ENCODE measurements at places on chromosomes 1 and 21. TPM values are rescaled to one million over a fixed set of nuclear protein-coding genes. Genes with fewer than 3 reads are reported as not detected.

The GRIK3 gene
- 33.2 TPM for total RNA-seq

The FOXD2 gene
- total RNA-seq = 0.13 TPM

The RGS13 gene
- not detected for total RNA-seq

The AADACL4 gene
- total RNA-seq = not detected

The PAPPA2 gene
- 0.86 TPM for total RNA-seq

The MROH9 gene
- not detected for total RNA-seq

DNA sequence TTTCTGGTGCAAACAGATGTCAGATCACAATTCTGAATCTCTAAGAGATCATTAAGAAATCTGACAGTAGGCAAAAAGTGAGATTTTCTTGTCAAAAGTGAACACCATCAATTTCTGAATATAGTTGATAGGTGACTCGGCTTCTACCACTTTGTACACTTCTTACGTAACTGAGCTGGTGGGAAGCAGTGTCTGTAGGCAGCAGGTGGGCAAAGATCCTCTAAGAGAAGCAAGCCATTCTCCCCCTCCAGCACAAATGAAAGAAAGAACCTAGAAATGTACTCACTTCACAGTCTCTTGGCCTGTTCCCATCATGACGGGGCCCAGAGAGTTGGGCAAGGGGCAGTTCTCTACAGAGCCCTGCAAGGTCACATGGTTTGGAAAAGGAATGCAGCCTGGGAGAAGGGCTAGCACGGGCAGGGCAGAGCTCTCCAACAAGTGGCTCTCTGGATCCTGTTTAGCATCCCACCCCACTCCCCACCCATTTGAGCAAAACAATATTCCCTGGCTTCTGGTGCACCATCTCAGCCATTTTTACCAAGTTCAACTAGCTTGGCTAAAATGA, 412.6 kb downstream of the LTN1 start:
- no peaks in the 10 kb centered on the region for H3K4me1 ChIP-seq
- H3K27ac ChIP-seq = no peak overlapping the region
- no peaks in the 10 kb centered on the region for H3K27me3 ChIP-seq
- no peak overlapping the region for H3K4me3 ChIP-seq
- DNase-seq = peak; percentile 68
- H3K36me3 ChIP-seq = no peaks in the 10 kb centered on the region

DNA sequence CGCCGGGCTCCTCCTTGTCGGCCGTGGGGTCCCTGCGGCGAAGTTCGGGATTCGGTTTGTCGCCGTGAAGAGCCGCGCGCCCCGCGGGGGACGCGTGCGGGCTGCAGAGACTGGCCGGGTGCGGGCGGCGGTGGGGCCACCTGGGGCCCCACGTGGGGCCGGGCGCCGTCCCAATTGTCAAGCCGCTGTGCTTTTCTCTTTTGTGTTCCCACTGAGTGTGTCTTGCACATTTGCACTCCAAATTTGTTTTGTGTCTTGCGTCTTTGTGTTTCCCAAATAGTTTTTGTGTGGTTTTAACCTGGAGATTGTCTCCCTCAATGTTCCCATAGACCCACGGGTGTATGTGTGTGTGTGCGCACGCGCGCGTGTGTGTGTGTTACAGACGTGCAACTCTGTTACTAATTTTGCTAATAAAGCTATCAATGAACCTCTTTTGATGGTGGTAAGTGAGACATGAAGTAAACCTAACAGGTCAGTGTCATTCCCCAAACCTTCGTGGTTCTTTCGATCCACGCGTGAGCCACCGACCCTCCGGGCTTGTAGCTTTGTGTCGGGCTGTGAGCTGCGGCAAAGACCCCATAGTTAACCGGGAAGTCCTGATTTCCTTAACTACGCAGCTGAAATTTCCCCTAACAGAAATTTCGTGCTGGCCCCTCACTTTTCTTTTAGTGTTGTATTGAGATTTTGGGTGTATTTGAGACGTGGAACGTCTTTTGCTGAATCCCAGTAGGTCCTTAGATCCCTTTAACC, 708 bp downstream of the PRDM2 start:
- H3K4me1 ChIP-seq = no peaks in the 10 kb centered on the region
- no peak overlapping the region for H3K27ac ChIP-seq
- no peaks in the 10 kb centered on the region for H3K36me3 ChIP-seq
- H3K4me3 ChIP-seq = peak overlapping the region; percentile 95
- DNase-seq = peak; percentile 68

DNA sequence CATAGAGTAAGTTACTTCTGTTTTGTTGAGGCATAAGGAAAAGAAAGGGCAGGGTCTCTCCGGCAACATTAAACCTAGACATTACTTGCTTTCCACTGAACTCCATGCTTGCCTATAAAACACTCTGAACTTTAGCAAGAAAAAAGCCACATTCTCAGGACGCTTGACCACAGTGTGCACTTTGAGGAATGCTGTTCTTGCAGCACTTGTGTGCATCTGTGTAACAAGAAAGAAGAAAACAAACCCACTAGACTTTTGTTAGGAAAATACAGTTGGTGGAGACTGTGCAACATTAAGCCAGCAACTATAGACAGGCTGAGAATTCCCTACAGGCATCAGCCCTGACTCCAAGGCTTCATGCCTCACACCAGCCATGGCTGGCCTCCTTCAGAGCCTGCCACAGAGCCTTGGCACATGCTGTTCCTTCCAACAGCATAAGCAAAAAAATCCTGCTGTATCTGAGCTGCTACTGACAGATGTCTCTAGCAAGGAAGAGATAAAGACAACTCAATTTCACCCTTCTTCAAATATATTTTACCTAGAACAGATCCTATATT, 5.8 kb downstream of the PDZK1 start:
- H3K36me3 ChIP-seq = peaks cover 16% of the 10 kb centered on the region
- no peak for DNase-seq
- H3K27ac ChIP-seq = no peak overlapping the region
- peaks cover 10% of the 10 kb centered on the region for H3K4me1 ChIP-seq
- no peaks in the 10 kb centered on the region for H3K27me3 ChIP-seq

DNA sequence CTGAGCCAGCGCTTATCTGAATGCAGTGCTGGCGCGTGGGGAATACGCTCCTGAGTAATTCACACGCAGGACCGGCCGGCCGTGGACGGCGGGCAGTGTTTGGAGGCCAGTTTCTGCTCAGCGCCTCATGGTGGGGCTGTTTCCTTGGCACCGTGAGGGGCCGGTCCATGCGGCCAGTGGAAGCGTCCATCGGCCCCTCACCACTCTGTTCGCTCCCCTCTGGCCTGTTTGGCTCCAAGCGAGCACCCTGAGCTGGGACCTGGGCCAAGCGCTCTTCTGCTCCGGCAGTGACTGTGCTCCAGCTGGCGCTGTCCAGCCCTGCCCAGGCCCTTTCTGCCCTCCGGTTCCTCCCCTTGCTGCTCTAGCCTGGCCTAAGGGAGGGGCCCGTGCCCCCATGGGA, 16.3 kb upstream of the PLCH2 start:
- H3K36me3 ChIP-seq = no peaks in the 10 kb centered on the region
- H3K4me1 ChIP-seq = no peaks in the 10 kb centered on the region
- no peaks in the 10 kb centered on the region for H3K27me3 ChIP-seq
- H3K4me3 ChIP-seq = no peak overlapping the region
- no peak for DNase-seq
- no peak overlapping the region for H3K27ac ChIP-seq

DNA sequence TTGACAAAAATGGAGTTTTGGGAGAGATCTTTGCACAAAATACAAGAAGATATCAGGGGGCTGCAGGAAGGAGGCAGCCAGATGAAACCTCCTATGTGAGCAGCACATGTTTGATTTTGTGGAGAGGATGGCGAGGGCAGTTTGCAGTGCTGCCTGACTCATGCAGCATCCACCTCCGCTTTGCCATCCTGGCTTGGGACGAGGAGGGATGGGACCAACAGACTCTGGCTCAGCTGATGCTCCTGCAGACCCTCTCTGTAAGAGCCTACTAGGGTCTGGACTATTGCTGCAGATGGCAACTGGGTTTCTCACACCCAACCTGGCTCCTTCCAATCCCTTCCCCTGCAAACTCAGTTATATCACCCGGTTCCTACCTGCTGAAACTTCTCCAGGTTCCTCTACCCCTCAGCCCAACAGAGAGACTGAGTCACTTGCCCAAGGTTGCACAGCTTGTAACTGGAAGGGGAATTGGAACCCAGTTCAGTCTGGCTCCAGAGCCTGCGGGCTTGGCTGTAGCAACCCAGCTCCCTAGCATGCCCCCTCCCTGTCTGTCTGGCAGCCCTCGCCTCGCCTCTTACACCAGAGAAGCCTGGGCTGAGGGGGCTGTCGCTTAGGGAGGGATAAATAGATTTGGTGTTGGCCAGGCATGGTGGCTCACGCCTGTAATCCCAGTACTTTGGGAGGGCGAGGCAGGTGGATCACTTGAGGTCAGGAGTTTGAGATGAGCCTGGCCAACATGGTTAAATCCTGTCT, 205.8 kb downstream of the PTPRU start:
- no peaks in the 10 kb centered on the region for H3K36me3 ChIP-seq
- no peaks in the 10 kb centered on the region for H3K27me3 ChIP-seq
- H3K27ac ChIP-seq = no peak overlapping the region
- peaks cover 2% of the 10 kb centered on the region for H3K4me1 ChIP-seq
- no peak overlapping the region for H3K4me3 ChIP-seq
- peak; percentile 37 for DNase-seq

DNA sequence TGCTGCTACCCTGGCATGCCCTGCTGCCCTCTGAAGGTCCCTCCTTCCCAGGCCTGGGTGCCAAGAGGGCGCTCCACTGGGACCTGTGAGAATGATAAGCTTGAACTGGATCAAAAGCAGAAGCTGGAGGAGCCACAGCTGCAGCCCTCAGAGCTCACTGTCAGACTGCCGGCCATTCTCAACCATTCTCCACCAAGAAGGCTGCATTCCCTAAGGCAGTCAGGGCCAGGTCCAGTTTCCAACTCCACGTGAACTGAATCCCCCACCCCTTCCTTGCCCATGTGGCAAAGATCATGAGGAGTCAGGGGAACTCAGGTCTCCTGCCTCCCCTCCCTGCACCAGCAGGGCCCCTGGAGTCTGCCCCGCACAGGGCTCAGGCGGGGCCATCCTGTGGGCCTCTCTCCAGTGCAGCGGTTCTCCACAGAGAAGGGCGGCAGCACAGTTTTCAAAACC, 19.5 kb downstream of the SLC1A7 start:
- H3K36me3 ChIP-seq = no peaks in the 10 kb centered on the region
- peak; percentile 48 for DNase-seq
- H3K27ac ChIP-seq = no peak overlapping the region
- H3K4me3 ChIP-seq = no peak overlapping the region

GRCh38 chr1:44740179-44740617, 561 bp downstream of the KIF2C start:
- H3K27ac ChIP-seq = no peak overlapping the region
- H3K27me3 ChIP-seq = no peaks in the 10 kb centered on the region
- no peaks in the 10 kb centered on the region for H3K4me1 ChIP-seq
- H3K4me3 ChIP-seq = peak overlapping the region; percentile 100

GRCh38 chr1:83808536-83808935, 190.4 kb downstream of the TTLL7 start:
- H3K4me1 ChIP-seq = no peaks in the 10 kb centered on the region
- no peak overlapping the region for H3K27ac ChIP-seq
- no peak for DNase-seq
- H3K4me3 ChIP-seq = no peak overlapping the region
- H3K27me3 ChIP-seq = no peaks in the 10 kb centered on the region

- DNase-seq = no peak
- no peak overlapping the region for H3K4me3 ChIP-seq
- no peaks in the 10 kb centered on the region for H3K36me3 ChIP-seq
- H3K27ac ChIP-seq = no peak overlapping the region
- H3K27me3 ChIP-seq = no peaks in the 10 kb centered on the region
Measured at GRCh38 chr1:8776104-8776503, 41.3 kb downstream of the RERE start.

DNA sequence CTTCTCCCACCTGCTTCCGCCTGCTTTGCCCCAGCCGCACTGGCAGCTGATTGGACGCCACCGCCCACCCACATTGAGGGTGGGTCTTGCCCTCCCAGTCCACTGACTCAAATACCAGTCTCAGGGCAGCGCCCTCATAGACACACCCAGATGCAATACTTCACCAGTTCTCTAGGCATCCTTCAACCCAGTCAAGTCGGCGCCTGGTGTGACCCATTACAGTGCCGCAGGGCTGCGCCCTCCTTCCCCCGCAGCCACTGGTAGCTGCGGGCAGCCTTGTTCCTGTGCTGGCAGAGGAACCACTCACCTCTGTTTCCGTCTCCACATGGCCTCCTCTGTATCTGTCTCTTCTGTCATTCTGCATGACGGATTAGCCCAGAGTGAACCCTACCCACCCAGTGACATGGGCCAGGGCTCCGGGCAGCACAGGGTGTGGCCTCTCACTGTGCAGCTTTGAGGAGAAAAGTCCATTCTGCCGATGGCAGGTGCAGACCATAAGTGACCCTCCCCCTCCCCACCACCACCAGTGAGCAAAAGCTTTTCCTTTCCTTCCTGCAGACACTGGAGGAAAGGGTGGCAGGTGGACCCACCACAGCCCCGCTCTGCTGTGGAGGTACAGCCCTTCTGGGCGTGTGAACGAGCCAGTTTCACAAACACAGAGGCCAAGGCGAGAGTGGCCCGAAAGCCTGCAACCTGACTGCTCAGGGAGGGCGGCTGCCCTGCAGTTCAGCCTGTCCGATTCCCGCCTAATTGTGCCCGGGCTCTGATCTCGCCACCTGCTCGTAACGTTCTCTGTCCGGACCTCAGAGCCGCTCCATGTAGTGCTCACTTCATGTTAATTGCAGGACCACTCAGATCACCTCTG, 57.1 kb downstream of the FAAP20 start:
- H3K4me1 ChIP-seq = no peaks in the 10 kb centered on the region
- H3K27ac ChIP-seq = no peak overlapping the region
- DNase-seq = no peak
- no peaks in the 10 kb centered on the region for H3K27me3 ChIP-seq
- no peak overlapping the region for H3K4me3 ChIP-seq

DNA sequence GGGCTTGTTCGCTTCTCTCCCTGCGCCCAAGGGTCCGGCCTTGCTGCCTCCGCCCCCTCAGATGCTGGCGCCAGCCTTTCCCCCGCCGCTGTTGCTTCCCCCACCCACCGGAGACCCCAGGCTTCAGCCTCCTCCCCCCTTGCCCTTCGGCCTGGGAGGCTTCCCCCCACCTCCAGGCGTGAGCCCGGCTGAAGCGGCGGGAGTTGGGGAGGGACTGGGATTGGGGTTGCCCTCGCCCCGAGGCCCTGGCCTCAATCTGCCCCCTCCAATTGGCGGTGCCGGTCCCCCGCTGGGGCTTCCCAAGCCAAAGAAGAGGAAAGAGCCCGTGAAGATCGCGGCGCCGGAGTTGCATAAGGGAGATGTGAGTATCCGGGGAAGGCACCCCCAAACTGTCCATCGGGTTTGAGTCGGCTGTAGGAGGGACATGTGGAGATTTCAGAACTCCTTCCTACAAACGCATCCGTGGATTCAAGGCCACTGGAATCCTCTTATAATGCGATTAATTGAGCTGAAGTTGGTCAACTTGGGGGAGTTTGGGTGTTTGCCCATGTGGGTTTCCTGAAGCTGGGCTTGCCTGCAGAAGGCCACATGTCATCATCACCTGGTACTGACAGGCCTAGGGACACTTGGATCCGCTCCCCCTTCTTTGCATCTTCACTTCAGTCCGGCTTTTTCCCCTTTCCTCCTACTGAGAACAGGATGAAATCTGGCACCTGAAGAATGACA, 707 bp downstream of the PRCC start:
- peak; percentile 83 for DNase-seq
- H3K27ac ChIP-seq = peak overlapping the region; percentile 50
- H3K4me3 ChIP-seq = peak overlapping the region; percentile 95
- H3K36me3 ChIP-seq = peaks cover 26% of the 10 kb centered on the region
- no peaks in the 10 kb centered on the region for H3K27me3 ChIP-seq
- H3K4me1 ChIP-seq = peaks cover 10% of the 10 kb centered on the region

- no peak overlapping the region for H3K27ac ChIP-seq
- H3K4me1 ChIP-seq = no peaks in the 10 kb centered on the region
- H3K4me3 ChIP-seq = no peak overlapping the region
Measured at GRCh38 chr1:177048314-177049069, 116.0 kb downstream of the ASTN1 start.
